ENCODE measurements at places on chromosomes 13 and 19.

DNA sequence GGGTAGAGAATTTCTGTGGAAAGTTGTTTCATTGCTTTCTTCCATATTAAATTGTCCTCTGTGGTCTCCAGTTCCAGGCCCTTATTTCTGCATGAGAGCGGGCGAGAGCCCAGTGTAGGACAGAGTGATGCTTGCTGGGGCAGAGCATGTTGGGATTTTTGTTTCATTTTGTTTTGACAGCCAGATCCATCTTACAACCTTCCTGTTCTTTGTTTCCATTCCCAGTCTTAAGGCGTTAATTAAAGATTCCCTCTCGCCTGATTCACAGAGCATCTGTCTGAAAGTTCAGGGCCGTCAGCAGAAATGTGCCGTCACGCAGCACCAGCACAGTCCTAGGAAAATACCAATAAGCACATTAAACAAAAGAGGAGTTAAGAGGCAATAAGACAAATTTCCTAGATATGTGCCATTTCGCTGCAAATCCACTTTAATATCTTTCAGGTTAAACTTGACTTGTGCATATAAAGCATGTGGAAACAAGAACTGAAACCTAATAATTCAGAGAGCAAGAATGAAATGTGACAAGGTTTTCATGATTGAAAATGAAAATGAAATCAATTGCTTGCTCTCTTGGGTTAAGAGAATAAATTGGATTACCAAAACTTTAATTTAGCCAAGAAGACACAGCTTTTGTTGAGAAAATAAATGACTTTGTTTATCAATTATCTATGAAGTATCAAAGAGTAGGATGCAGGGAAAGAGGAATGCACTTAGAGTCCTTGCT is 210.7 kb upstream of the SLC10A2 start:
- no peak for DNase-seq

DNA sequence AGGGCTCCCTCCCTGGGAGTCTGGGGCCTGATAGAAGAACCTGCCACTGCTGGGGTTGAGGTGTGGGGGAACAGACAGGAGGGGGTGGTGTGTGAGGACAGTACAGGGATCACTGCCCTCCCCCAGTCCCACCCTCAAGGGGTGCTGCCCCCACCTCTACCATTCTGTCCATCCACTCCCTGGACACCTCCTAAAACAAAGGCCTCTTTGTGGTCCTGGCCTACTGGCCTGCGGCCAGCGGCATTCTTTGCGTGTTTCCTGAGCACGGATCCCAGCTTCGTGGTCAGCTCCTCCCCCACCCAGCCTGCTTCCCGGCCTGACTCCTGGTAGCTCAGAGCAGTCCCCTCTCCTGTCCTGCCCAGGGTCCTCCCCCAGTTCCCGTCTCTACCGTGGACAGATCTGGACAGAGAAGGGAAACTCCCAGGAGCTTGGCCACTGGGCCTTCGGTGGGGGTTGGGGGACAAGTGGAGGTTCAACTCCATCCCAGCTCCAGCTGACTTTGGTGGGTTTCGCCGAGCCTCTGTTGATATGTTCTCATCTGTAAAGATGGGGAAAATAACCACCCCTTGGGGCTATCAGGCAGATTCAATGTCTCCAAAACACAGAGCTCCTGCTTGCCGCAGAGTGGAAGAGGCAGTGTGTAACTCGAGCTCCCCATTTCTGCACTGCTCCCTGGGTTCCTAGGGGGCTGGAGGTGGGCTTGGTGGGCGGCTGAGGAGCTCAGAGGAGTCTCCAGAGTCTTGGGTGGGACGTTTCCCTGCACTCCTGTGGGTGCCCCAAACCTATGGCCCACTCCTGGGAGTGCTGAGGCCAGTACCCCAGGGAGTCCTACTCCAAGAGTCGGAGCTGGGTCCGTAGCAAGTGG is 48.7 kb downstream of the LYL1 start:
- peak; percentile 90 for DNase-seq

GRCh38 chr19:5081443-5082161 is 112.7 kb downstream of the KDM4B start:
- no peak for DNase-seq

- DNase-seq, result no peak
These were observed 125.7 kb downstream of the TNFRSF19 start for GRCh38 chr13:23695711-23696464.

DNA sequence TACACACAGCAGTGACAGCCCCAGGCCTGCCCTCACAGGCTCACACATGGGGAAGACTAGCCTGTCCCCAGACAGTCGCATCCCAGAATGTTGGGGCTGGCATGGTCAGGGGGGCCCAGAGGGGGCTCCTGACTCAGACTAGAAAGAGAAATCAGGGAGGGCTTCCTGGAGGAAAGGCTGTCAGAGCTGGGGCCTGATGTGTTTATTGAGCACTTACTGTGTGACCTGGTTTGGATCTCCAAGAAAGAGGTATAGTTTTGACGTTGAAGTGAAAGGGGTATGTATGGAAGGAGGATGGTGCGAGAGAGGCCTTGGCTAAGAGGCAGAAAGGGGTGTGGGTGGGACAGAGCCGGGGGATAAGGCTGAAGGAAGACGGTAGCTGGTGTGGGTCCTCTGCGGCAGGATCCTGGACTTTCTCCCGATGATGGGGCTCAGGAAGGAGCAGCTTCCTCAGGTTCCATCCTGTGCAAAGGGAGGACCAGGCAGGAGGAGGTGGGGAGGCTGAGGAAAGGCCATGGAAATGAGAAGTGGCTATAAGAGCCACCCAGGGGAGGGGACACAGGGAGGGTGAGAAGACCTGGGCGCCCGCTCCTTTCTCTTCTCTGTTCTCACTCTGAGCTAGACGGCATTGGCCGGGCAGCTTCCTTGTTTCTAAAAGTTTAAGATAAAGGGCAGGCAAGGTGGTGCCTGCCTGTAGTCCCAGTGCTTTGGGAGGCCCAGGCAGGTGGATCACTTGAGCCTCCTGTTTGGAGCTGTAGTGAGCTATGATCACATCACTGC is 16.1 kb upstream of the BCL3 start:
- no peak for DNase-seq

DNA sequence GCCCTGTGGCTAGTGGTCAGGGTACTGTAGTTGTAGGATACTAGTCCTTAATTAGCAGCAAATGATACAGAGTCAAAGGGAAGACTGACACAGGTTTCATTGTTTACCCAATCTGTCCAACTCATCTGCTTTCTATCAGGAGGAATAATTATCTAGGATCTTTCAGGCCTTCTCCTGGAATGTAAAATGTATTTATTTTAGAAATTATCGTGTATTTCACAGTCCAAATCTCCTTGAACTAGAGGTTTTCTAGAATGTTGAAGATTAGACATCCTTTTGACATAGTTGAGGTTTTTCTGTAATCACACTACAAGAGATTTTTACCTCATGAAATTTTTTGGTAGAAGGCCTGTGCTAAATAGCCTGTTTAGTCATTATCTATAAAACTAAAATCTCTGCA is 1694.8 kb upstream of the PCDH20 start:
- DNase-seq, result no peak

DNA sequence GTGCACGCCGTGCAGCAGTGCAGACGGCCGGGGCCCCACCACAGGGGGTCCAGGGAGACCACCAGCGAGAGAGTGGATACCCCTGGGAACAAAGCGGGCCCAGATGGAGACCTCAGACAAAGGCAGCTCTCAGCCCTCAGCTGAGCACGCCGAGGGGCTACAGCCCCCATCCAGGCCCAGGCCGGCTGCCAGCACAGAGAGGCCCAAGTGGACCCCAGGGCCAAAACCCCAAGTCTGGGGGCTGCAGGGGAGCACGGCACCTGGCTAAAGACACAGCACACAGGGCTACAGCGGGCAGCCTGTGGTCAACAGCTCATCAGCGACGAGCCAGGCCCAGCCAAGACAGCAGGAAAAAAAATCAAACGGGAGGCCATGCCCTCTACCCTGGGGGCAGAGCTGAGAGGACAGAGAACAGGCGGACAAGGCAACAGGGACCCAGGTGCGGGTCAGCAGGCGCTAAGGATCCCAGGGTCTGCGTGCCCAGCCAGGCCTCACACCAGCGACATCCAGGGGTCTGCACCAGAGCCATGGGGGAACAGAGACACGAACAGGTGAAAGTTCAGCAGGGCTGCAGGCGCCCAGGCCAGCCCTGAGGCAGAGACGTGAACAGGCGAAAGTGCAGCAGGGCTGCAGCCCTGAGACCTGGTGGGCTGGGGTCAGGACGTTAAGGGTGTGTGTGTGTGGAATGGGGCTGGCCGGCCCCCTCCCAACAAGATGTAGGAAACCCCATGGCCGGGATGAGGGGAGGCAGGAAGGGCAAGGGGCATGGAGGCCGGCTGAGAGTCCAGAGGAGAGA is 34.3 kb downstream of the RASA3 start:
- DNase-seq, result no peak

- DNase-seq, result peak; percentile 22
These were observed 6.3 kb downstream of the SLC7A1 start for GRCh38 chr13:29589234-29589633.

DNA sequence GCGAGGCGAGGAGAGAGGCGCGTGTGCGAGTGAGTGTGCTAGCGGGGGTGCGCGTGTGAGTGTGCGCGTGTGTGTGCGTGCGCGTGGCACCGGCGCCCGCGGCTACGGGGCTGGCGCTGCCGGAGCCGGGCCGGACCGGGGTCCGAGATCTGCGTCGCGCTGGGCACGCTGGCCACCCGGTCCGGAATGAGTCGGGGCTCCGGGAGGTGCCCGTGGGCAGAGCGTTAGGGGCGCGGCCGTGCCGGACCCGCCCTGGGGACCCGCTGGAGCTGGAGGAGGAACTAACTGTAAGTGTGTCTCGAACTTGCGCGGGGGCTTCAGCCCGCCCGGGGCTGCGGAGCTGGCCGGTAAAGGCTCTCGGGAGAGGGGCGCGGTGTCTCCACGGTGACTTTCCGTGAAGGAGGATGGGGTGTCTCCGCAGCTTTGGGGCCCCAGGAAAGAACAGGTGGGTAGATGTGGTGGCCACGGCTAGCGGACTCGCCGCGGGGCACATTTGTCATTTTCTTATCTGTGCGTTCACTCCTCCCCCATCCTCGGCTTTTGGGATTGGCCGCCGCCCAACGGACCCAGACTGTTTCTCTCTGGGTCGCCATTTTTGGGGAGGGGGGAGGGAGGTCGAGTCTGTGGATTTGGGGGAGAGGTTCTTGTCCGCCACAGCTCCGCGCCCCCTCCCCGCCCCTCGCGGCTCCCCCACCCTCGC is 10.1 kb upstream of the SOX1 start:
- DNase-seq, result no peak

DNA sequence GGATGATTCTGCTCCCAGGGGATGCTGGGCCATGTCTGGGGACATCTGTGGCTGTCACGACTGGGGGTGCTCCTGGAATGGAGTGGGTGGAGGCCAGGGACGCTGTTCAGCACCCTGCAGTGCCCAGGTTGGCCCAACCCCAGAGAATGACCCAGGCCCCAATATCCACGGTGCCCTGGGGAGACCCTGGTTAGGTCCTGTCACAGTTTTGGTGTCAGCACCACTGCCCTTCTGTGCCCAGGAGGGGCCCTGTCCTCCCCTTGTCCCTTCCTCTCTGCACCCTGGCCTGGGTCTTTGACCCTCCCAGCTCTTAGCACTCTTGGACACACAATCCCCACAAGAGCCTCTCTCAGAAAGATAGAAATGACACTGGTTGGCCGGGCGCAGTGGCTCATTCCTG is 85.3 kb downstream of the GADD45B start:
- DNase-seq, result no peak

- no peak for DNase-seq
These were observed 1.0 kb downstream of the GPC5 start for GRCh38 chr13:91399189-91400062.

DNA sequence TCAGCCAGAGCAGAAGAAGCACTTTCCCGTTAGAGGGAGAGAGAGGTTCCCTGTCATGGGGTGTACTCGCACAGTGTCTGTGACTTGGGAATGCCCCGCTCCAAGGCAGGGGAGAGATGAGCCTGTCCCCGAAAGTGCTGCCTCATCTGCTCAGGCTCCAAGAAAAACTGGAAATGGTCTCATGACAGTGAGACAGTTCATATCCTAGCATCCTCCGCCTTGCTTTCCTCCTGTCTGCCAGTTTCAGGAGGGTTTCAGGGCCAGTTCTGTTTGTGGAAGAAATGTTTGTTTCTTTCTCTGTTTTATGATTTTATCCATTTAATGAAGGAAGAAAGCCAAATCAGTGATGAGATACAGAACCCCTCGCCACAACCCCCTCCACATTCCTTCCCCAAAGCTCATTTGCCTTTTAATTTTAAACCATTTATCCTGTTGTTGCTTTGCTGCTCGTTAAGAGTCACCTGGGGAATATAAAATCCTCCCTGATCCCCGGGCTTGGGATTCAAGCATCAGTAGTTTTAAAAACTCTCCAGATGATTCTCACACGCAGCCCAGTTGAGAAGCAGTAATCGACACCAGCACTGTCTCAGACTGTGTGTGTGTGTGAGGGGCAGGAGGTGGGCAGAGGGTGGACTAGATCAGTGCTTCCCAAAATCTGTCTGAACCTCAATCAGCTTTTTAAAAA is 144.6 kb upstream of the UBL3 start:
- no peak for DNase-seq

DNA sequence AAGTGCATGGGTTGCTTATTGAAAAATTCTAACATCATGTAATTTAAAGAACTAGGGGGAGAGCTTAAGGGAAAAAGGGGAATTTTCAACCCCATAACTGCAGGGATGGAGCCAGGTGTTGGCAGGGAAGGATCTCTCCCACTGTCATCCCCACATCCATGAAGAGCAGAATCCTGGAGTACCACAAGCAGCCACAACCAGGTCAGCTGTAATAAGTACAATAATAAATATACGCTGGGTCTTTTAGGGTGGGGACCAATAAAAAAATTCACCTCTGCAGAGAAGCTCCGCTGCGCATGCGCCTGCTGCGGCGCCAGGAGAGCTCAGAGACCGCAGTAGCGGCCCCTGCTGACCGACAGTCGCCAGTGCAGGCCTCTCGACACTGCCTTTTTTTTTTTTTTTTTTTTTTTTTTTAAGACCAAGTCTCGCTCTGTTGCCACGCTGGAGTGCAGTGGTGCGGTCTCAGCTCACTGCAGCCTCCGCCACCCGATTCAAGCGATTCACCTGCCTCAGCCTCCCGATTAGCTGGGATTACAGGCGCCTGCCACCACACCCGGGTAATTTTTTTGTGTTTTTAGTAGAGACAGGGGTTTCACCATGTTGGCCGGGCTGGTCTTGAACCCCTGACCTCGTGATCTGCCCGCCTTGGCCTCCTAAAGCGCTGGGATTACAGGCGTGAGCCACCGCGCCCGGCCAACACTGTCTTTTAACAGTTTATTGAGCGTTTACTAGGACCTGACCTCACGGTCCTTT is 2.5 kb upstream of the EEF2 start:
- DNase-seq, result peak; percentile 76

DNA sequence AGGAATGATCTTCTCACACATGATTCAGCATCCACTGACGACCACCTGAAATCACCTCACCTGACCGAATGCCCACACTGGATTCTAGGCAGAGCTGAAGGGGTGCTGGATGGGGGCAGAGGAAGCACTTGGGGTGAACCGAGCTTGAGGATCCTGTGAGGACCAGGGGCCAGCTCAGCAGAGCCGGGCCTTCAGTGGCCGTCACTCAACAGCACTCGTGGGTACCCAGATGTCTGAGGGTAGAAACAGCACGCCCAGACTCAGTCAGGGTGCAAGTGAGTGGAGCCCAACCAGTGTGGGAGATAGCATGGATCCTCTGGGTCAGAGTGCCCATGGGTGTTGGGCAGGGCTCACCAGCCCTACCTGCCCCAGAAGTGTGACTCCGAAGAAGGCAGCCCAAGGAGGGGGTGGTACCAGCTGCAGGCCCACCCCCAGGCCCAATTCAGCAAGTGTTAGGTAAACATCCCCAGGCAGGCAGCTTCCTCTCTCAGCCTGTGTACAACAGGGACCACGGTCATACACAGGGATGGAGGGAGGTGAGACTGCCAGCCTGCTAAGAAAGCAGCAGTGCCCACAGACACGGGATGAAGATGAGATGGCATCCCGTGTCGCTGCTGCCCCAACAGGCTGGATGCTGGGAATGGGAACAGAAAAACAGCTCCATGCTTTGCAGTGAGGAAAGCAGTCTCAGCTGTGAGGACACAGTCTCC is 16.6 kb downstream of the GJA3 start:
- DNase-seq, result no peak

Measured in LHCN-M2 (cell line).